ENCODE measurements at places on chromosomes 11 and 22. TPM values are rescaled to one million over a fixed set of nuclear protein-coding genes. Genes with fewer than 3 reads are reported as not detected.

- H3K4me3 ChIP-seq, result no peak overlapping the region
- H3K27ac ChIP-seq, result no peak overlapping the region
- H3K27me3 ChIP-seq, result no peaks in the 10 kb centered on the region
- no peak for DNase-seq
- H3K36me3 ChIP-seq, result no peaks in the 10 kb centered on the region
- H3K4me1 ChIP-seq, result no peaks in the 10 kb centered on the region
Measured at GRCh38 chr11:127071606-127072005, 71.0 kb upstream of the KIRREL3 start.

DNA sequence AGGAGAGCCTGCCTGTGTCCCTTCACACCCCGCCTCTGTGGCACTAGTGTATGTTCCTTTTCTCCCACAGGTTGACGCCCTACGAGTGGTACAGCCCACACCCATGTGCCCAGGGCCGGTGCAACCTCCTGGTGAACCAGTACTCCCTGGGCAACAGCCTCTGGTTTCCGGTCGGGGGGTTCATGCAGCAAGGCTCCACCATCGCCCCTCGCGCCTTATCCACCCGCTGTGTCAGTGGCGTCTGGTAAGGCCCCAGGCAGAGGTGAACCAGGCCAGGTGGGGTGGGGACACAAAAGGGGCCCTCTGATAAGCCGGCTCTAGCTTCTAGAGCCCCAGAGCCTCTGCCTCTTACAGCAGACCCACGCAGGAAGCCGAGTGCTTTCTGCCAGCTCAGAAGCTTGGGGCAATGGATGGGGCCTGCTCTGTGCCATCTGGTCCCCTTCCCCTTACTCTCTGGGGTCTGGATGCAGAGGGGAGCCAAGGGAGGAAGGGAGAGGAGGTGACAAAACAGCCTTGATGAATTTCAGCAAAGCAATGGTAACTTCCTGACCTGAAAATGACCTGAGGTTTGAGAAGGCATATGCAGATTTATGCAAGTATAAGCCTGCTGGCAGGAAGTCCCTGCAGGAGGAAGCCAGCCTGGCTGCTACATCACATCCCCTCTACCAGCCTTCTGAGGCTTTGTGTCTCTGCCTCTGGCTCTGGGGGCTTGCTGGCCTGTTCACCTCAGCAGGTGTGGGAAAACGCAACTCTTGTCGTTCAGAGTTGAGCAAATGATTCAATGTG lies 67.0 kb upstream of the TBCEL start:
- no peaks in the 10 kb centered on the region for H3K36me3 ChIP-seq
- no peak overlapping the region for H3K27ac ChIP-seq
- DNase-seq, result no peak
- peaks cover 5% of the 10 kb centered on the region for H3K4me1 ChIP-seq
- peaks cover 1% of the 10 kb centered on the region for H3K27me3 ChIP-seq

DNA sequence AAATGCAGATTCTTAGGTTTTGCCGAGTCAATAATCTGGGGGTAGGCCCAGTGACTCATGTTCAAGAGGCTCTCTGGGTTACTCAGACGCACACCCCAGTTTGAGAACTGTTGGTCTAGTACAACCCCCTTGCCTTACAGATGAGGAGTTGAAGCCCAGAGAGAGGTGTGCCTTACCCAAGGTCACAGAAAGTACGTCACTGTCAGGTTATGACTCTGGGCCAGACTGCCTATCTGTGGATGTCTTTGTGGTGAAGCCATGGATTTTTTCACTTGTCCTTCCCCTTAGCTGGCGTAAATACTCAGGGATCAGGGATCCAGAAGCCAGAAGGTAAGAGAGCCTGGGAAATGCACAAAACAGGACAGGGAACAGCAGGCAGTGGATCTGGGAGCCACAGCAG lies 25.2 kb upstream of the NECTIN1 start:
- no peaks in the 10 kb centered on the region for H3K4me1 ChIP-seq
- H3K4me3 ChIP-seq, result no peak overlapping the region
- DNase-seq, result no peak

- H3K36me3 ChIP-seq, result no peaks in the 10 kb centered on the region
- no peak overlapping the region for H3K27ac ChIP-seq
- no peaks in the 10 kb centered on the region for H3K27me3 ChIP-seq
- H3K4me1 ChIP-seq, result no peaks in the 10 kb centered on the region
- H3K4me3 ChIP-seq, result no peak overlapping the region
Measured at GRCh38 chr11:15824060-15824459, 532.3 kb downstream of the SOX6 start.

GRCh38 chr11:36247493-36247892 lies 41.7 kb downstream of the COMMD9 start:
- no peaks in the 10 kb centered on the region for H3K27me3 ChIP-seq
- no peak for DNase-seq
- H3K36me3 ChIP-seq, result no peaks in the 10 kb centered on the region
- H3K4me3 ChIP-seq, result no peak overlapping the region

DNA sequence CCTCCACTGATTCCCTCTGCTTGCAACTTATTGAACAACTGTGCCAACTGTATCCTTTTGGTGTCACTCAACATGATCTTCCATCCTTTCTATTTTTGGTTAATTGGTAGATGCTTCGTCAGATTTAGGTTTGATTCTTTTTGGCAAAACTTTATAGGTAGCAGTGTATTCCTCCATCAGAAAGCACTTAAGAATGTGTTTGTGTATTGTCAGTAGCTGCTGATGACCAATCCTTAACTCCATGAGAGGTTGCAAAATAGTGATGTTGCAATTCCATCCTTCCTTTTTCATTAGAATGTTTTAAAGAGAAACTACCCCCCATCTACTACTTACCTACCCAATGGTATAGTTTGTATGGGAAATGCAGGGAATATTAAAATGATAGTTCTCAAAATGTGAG lies 22.1 kb downstream of the FAM76B start:
- H3K27me3 ChIP-seq, result no peaks in the 10 kb centered on the region
- H3K4me1 ChIP-seq, result peaks cover 7% of the 10 kb centered on the region
- no peak for DNase-seq
- no peak overlapping the region for H3K4me3 ChIP-seq
- H3K27ac ChIP-seq, result no peak overlapping the region
- no peaks in the 10 kb centered on the region for H3K36me3 ChIP-seq

GRCh38 chr11:9607511-9607899 lies 34.0 kb downstream of the WEE1 start:
- H3K36me3 ChIP-seq, result no peaks in the 10 kb centered on the region
- peaks cover 50% of the 10 kb centered on the region for H3K4me1 ChIP-seq
- DNase-seq, result peak; percentile 43
- H3K4me3 ChIP-seq, result no peak overlapping the region
- no peaks in the 10 kb centered on the region for H3K27me3 ChIP-seq

GRCh38 chr11:111363985-111364384 lies 15.1 kb downstream of the POU2AF1 start:
- no peak overlapping the region for H3K27ac ChIP-seq
- H3K27me3 ChIP-seq, result no peaks in the 10 kb centered on the region
- DNase-seq, result no peak
- H3K36me3 ChIP-seq, result no peaks in the 10 kb centered on the region
- H3K4me1 ChIP-seq, result peaks cover 48% of the 10 kb centered on the region

DNA sequence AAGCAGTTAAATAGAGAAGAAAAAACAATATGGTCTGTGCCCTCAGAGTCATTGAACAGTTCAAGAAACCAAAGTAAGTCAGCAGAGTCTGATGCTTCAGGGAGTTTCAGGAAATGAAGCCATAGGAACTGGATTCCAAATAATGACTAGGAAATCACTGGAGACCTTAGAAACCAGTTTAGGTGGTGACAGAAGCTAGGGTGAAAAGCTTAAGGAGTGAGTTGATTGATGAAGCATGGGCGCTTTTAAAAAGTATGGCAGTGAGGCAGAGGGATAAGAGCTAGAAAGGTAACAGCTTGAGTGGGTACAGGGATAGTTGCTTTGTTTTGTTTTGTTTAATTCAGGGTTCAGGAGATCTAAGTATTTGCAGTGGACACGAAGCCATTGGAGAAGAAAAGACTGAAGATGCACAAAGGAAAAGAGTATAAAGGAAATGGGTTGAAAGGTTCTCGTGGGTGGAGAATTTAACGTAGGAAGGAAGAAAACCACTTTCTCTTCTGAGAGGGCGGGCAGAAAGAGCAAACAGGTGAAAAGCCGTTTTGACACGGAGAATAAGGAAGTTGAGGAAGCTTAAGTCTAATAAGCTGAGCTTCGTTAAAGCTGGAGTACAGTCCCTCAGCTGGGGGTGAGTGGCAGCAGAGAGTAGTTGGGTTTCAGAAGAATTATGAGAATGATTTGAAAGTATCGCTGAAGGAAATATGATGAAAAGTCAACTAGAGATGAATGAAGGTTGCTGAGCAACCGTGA lies 14.8 kb downstream of the SGSM3 start:
- H3K4me3 ChIP-seq, result no peak overlapping the region
- no peaks in the 10 kb centered on the region for H3K36me3 ChIP-seq
- H3K4me1 ChIP-seq, result peaks cover 15% of the 10 kb centered on the region
- H3K27ac ChIP-seq, result no peak overlapping the region
- H3K27me3 ChIP-seq, result no peaks in the 10 kb centered on the region

- no peaks in the 10 kb centered on the region for H3K27me3 ChIP-seq
- no peak overlapping the region for H3K4me3 ChIP-seq
Measured at GRCh38 chr11:2577031-2577990, 122.5 kb downstream of the KCNQ1OT1 start.

- H3K4me3 ChIP-seq, result no peak overlapping the region
- H3K4me1 ChIP-seq, result no peaks in the 10 kb centered on the region
- H3K27me3 ChIP-seq, result no peaks in the 10 kb centered on the region
- no peak overlapping the region for H3K27ac ChIP-seq
- DNase-seq, result no peak
Measured at GRCh38 chr11:105447936-105448702, 161.8 kb upstream of the GRIA4 start.

DNA sequence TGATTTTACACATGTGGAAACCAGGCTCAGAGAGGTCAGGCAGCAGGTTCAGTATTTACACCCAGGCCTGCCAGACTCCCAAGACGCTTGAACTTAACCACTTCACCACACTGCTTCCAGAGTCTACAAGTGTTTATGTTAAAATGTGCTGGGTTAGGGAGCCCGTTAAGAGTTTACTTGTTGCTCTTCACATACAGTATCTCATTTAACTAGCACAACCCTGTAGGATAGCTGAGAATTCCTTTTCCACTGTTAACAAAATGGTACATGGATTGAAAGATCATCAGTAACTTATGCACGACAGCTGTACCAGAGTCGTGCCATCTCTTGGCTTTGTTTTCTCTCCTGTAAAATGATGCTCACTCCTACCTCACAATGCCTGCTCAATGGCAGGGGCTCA lies 2.9 kb downstream of the SMCO4 start:
- H3K27ac ChIP-seq, result no peak overlapping the region
- DNase-seq, result no peak
- H3K36me3 ChIP-seq, result no peaks in the 10 kb centered on the region
- H3K4me3 ChIP-seq, result no peak overlapping the region
- H3K4me1 ChIP-seq, result peaks cover 9% of the 10 kb centered on the region

DNA sequence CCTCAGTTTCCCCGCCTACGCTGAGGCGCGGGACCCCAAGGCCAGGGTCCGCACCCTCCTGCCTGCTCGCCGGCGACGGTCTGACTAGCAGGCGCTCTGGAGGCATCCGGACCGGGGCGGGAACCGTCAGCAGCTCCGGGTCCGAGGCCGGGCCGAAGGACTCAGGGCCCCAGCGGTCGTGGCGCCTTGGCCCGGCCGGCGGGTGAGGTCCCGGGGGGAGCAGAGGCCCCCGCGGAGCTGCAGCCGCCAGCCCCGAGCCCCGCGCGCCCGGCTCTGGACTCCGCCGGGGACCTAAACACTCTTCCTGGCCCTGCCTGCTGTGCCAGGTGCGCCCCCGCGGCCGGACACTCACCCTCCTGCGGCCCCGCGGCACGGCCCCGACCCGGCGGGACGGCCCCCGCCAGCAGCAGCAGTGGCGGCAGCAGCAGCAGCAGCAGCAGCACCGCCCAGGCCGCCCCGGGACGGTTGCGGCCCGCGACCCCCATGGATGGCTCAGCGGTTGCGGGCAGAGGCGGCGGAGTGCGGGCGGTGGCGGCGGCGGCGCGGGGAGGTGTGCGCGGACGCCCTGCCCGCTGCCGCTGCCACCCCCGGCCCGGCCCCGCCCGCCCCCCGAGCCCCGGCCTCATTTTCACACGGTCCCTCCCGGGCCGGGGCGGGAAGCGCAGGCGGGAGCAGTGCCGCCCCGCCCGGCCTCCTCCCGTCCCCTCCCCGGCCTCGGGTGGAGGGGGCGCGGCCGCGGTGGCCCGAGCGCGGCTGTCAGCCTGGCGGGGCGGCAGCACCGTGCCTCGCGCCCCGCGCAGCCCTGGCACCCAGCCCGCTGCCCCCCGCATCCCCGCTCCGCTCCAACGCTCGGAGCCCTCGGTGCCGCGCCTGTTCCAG lies at the start of gene SCUBE2:
SCUBE2 (minus strand) TSS at position 556 of the 879 bp plus-strand sequence; CDS start at position 485, 71 bp downstream.
- no peak for DNase-seq
- H3K4me1 ChIP-seq, result no peaks in the 10 kb centered on the region
- H3K4me3 ChIP-seq, result no peak within 1 kb of the TSS
- H3K27ac ChIP-seq, result no peak within 1 kb of the TSS

DNA sequence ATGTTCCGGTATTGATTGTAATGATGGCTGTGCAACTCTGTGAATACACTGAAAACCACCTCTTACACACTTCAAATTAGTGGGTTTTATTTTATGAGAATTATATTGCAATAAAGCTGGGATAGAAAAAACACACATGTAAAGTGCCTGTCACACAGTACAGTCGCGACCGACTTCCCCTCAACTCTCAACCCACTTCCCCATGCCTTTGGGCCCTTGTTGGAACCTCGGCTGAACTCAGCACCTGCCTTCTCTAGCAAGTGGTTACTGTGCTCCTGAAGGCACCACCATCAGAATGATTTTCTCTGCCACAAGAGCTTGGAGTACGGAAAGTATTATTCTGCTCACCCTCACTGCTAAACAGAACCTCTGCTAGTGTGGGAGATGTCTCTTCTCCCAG lies 13.5 kb downstream of the KCNJ1 start:
- no peak overlapping the region for H3K27ac ChIP-seq
- no peaks in the 10 kb centered on the region for H3K36me3 ChIP-seq
- H3K27me3 ChIP-seq, result peaks cover 2% of the 10 kb centered on the region
- no peak for DNase-seq
- H3K4me3 ChIP-seq, result no peak overlapping the region

DNA sequence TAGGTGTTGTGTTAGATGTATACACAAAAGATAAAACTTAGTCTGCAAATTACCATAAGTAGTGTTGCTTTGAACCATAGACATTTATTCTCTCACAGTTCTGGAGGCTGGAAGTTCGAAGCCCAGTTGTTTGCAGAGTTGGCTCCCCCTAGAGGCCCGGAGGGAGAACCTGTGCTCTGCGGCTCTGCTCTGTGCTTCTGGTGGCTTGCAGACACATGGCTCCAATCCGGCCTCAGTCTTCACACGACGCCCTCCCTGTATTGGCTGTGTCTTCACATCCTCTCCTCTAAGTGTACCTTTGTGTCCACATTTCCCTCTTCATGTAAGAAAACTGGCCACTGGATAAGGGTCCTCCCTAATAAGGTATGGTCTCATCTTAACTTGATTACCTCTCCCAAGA lies 128.4 kb downstream of the OPCML start:
- no peak for DNase-seq
- H3K27ac ChIP-seq, result no peak overlapping the region
- H3K4me1 ChIP-seq, result no peaks in the 10 kb centered on the region
- no peaks in the 10 kb centered on the region for H3K36me3 ChIP-seq

Gene GAB4
- total RNA-seq, result not detected

Gene FXYD2
- total RNA-seq, result not detected

Gene CD3E
- not detected for total RNA-seq

Gene CENATAC
- 185 TPM for total RNA-seq

Gene GPR83
- total RNA-seq, result 2.8 TPM

Gene CRYBB2
- not detected for total RNA-seq

Gene CARD18
- not detected for total RNA-seq
